ENCODE measurements at places on chromosomes 11 and 22. TPM values are rescaled to one million over a fixed set of nuclear protein-coding genes. Genes with fewer than 3 reads are reported as not detected.

RASGRP2 gene
- total RNA-seq = 6.8 TPM

GRAMD1B gene
- total RNA-seq = 10.5 TPM

RASD2 gene
- 0.44 TPM for total RNA-seq

RAB39A gene
- not detected for total RNA-seq

NOX4 gene
- total RNA-seq = 30.7 TPM

CELF1 gene
- total RNA-seq = 112 TPM

DENND6B gene
- total RNA-seq = 2.1 TPM

HEPN1 gene
- total RNA-seq = not detected

CRYBB2 gene
- not detected for total RNA-seq

C11orf86 gene
- total RNA-seq = not detected

MMP13 gene
- total RNA-seq = not detected

Measured in subcutaneous adipose tissue (tissue), 4 donors.